ENCODE measurements at places on chromosomes 12 and 14.
A peak's percentile ranks its signal among the peaks of the same experiment; 100 is the strongest.

DNA sequence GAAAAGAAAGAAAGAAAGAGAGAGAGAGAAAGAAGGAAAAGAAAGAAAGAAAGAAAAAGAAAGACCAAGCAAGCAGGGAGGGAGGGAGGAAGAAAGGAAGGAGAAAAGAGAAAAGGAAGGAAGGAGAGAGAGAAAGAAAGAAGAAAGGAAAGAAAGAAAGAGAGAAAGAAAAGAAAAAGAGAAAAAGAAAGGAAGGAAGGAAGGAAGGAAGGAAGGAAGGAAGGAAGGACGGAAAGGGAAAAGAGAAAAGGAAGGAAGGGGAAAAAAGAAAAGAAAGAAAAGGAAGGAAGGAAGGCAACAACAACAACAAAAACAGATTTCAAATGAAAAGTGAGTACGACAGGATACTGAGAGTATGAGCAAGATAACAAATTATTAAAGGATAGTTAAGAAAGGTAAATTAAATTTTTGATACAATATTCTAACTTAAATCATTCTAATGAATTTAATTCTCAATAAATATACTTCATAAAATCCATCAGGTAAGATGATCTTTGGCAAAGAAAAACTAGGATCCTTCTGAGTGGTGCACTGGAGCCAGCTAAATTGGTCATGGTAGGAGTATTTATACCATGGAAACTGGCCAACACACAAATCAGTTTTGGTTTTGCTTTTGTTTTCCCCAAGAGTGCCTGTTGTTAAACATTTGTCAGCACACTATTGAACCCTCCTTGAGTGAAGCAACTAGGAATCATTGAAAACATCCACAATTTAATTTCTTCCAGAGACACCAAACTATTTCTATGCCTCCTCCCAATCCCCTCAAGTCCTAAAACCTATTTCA is 56.1 kb upstream of the DYRK2 start:
- DNase-seq, result no peak

DNA sequence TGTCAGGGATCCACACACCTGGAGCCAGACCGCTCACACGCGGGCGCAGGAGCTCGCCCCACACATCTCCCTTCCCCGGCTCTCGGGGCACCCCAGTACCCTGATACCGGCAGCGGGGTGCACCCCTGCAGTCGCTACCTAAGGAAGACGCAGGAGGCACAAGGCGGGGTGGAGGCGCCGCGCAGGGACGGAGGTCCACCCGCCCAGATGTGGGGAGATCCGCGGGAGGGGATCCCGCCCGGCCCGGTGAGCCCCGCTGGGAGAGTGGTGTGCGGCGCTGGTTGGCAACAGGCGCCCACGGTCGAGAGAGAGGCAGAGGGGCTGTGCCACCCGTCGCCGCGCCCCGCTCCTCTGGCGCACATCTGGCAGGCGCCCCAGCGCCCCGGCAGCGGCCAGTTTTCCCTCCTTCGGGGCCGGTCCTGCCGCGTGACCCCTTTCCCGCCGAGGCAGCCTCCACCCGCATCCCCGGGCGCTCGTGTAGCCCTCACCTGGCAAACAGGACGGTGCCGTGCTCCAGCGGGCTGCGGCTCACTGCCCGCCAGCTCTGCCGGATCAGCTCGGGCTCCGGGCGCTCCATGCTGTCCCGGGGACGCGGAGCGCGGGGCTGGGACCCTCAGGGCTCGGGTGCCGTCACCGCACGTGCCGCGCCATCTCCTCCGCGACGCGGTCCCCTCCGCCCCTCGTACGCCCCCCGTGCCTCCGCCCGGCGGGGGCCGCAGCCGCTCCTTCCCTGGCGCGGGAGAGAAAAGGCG is 469 bp downstream of the NGB start:
- no peak for DNase-seq

DNA sequence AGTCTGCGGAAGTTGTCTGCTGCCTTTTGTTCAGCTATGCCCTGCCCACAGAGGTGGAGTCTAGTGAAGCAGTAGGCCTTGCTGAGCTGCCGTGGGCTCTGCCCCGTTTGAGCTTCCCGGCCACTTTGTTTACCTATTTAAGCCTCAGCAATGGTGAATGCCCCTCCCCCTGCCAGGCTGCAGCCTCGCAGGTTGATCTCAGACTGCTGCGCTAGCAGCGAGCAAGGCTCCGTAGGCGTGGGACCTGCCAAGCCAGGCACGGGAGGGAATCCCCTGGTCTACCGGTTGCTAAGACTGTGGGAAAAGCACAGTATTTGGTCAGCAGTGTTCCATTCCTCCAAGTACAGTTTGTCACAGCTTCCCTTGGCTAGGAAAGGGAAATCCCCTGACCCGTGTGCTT is 143.6 kb downstream of the DYRK2 start:
- no peak for DNase-seq

DNA sequence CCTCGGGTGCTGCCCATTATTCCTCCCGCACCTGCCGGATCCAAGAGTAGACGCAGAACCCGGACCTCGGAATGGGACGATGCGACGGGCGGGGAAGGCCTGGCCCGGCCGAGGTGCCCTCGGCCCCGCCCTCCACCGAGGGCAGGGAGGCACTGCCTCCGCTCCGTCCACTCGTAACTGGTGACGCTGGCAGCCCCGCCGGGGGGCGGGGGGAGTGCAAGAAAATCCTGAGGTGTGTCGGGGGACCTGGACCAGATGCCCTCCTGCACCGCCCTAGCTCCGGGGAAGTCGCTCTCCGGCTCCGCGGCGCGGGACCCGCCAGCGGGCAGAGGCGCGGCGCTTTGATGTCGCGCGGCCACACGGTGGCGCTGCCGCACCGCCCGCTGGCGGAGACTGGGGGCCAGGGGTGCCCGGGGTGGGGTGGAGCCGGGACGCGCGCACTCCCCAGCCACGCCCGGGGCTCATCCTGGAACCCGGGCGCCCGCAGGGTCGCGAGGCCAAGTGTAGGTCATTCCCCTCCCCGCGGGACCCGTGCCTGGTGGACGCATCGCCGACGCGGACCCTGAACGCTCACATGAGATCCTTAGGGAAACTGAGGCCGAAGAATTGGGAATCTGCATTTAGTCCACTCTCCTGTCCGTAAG is 202.8 kb downstream of the TTC8 start:
- DNase-seq, result peak; percentile 31

GRCh38 chr12:104508752-104509446 is 52.2 kb downstream of the CHST11 start:
- no peak for DNase-seq

DNA sequence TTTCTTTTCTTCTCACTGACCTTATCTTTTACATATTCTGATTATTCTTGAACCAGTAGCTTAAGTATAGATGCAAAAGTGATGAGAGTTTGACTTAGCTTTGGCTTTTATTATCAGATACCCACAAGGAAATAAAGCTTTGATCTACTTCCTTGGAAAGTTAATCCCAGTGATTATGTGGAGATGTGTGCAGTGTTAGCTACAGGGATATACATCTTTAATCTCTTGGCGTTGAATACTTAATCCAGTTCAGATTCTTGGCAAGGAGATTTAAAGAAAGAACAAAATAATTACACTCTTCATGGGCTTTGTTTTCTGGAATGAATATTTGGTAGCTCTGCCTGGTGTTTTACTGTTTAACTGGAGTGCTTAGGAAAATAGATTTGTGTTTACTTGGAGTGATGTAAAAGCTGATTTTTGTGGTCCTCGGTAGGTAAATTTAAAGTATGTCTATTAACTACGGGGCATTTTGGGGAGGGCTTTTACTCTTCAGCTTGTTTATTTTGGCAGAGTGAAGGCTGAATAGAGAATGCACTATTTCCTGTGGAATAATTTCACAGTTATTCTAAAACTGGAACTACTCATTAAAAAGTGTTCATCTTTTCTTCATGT is 150.1 kb upstream of the LRIG3 start:
- no peak for DNase-seq

GRCh38 chr12:108115123-108116121 is 13.7 kb upstream of the WSCD2 start:
- DNase-seq, result no peak

GRCh38 chr14:39469094-39469710 is 37.0 kb upstream of the FBXO33 start:
- DNase-seq, result no peak

GRCh38 chr12:57823131-57823907 is 4.8 kb upstream of the AVIL start:
- DNase-seq, result no peak

Data from activated CD8-positive, alpha-beta memory T cell treated with anti-CD3 and anti-CD28 coated beads for 4 hours (primary cell).